ENCODE measurements at places on chromosomes 4 and X.

GRCh38 chrX:104136241-104137019, 20.4 kb downstream of the SLC25A53 start:
- DNase-seq, result peak; percentile 29

DNA sequence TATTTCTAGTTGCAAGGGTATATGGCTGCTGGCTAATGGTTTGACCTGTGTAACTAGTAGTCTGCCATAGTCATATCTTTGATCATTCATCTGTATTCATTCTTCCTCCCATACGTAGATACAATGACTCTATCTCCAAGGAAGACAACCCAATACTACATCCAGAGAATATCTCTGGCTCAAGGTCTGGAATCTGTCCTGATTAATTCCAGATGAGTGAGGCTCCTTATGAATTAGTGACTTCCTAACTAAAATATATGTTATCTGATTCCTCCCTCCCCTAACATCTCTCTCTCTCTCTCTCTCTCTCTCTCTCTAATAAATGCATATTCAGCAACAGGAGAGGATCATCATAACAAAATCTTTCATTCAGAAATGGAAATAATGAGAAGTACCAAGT, 641.5 kb downstream of the FAT4 start:
- no peak for DNase-seq

DNA sequence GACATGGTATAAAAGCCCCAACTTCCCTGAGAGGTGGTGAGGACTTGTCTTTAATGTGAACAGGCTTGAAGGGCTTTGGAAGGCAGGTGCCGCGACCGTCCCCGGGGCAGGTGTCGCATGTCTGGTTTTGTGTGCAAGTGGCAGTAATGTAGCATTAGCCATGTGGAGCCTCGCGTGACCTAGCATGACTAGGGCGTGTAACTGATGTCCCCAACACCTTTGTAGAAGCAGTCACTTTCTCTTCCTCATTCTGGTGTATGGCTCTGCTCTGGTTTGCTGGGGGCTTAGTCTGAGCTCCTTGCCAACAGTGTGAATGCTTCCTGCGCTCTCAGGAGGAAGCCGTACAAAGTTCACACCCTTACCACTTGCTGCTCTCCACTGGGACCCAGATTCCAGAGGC, 145.7 kb downstream of the AMMECR1 start:
- DNase-seq, result no peak

GRCh38 chrX:154799556-154800348, 5.5 kb downstream of the MPP1 start:
- no peak for DNase-seq

DNA sequence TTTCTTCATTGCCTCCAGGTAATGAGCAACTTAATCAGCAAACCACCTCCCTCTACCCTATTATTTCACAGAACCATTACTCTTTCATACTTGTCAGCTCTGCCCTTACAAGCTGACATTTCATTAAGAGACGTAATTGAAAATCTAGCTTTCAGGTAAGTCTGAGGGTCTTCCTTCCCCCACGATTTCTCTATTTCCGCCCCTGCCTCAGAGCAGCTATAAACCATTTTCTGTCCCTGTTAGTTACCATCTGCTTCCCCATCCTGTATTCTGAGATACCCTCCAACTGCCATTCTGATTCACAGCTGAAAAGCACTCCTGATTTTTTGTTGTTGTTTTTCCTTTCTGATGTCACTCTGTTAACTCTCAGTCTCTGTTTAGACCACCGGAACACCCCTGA, 37.1 kb downstream of the SH3RF1 start:
- no peak for DNase-seq

- no peak for DNase-seq
Observed at GRCh38 chr4:155403886-155404285, 27.1 kb upstream of the MAP9 start.

DNA sequence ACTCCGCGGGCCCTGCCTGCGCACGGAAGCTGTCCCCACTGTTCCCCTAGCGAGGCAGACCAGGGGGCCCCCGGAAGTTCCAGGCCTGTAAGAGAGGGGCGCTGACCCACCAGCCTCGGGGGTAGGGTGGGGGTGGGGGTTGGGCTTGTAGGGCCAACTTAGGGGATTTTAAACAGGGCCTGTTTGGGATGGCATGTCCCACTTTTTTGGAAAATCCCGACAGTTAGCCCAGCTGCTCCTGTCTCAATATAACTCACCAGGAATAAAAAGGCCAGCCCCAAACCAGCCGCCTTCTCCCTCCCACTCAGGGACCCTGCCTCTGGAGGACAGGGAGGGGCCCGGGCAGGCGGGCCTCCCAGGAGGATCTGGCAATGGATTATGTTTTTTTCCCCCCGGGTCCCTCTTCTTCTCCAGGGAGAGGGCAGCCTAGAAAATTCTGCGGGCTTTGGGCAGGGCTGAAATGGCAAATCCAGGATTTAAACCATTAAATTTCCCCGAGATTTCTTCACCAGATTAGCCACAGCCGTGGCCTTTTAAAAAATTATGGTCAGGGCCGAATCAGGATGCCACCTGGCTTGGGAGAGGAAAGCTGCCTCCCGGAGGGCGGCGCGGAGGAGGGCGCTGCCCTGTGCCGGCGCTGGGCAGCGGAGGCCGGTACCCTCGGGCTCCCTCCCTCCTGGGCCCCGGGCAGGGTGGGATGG, 957 bp downstream of the PPP2R2C start:
- DNase-seq, result no peak

DNA sequence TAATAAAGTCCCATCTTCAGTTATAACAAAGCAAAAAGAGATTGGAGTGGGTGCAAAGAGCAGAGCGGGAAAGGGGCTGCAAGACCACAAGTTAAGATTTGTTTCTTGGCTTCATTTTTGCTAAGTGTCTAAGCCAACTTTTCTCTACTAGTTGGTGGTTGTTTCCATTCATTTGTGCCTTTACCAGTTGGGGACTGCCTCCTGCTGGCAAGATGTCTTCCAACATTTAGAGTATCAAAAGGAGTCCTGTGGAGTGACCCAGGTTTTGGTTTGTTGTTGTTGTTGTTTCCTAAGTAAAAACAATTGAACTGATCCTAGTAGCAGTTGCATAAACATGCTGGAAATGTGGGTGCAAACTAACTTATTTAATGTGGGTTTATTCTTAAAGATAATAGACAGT, 121.1 kb downstream of the SPATA18 start:
- DNase-seq, result no peak

GRCh38 chr4:147076179-147076578, 130.5 kb upstream of the TTC29 start:
- no peak for DNase-seq

DNA sequence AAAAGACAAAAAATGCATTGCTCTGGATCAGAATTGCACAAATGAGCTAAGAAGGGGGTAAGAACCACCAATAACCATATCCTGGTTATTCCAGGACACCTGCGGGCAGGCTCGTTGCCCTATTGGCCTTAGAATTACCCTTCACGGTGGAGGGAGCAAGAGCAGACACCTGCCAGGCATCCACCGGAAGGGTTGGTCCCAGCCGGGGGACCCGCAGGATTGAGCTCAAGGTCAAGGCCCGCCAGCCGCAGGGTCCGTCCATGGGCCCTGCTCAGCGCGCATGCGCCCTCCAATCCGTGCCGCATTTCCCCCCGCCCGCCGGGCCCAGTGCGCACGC, 575 bp downstream of the SLC25A6 start:
- DNase-seq, result peak; percentile 90

- DNase-seq, result no peak
Observed at GRCh38 chr4:22474636-22475310, 41.1 kb downstream of the ADGRA3 start.

DNA sequence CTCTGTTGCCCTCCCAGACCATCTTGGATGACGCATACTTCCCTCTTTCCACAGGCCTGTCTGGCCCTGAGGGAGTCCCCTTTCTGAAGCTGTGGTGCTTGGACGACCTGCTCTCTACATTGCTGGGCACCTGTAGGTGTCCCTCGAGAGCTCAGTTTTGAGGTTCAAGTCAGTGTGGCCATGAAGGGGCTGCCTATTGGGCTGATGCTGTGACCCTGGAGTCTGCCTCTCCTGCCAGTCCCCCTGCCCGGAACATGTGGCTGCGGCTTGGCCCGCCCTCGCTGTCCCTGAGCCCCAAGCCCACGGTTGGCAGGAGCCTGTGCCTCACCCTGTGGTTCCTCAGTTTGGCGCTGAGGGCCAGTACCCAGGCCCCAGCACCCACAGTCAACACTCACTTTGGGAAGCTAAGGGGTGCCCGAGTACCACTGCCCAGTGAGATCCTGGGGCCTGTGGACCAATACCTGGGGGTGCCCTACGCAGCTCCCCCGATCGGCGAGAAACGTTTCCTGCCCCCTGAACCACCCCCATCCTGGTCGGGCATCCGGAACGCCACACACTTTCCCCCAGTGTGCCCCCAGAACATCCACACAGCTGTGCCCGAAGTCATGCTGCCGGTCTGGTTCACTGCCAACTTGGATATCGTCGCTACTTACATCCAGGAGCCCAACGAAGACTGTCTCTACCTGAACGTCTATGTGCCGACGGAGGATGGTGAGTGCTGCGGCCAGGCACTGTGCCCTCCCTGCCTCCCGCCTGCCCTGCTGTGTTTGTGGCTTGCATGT, 3.0 kb downstream of the NLGN3 start:
- no peak for DNase-seq

DNA sequence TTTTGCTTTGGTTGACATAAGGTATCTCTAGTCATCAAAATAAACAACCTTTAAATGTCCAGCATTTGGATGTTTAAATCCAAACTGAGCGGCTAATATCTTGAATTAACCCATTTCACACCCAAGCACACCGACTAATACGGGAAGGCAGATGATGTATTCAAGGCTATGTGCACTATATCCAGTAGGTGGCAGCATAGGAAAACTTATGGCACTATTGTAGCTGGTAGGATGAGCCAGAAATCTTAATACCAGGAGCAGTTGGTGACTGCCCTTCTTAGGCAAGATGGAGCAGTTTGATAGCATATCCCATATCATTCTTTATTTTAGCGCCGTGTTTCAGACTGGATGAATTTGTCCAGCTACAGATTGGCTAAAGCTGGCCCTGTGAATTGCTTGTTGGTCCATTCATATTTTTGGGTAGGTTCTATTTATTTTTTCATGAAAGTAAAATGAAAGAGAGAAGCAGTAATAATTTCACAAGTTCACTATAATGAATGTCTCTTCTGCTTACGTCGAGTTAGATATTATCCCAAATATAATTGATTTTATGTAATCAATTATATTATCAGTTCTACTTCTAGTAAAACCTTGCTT, 24.4 kb downstream of the UCHL1 start:
- DNase-seq, result no peak

- DNase-seq, result no peak
Observed at GRCh38 chrX:63930140-63930539, 145.1 kb upstream of the ARHGEF9 start.

DNA sequence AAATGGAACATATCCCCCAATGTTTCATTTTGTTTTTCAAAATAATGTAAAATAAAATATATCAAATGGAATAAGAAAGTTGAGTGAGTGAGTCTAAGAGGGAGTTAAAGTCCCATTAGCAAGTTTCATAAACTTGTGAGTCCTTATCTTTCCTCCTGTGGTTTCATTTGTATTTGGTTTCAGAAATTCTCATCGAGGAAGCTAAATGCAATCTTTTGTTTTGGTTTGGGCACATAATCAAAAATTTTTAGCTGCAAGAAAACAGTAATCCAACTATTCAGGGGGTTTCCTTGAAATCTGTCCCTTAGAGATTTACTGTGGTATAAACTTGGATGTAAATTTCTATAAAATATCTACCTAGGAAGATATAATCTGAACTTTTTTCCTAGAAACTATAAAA, 124.2 kb downstream of the CAMK2D start:
- no peak for DNase-seq

- no peak for DNase-seq
Observed at GRCh38 chr4:139020384-139020783, 4.8 kb downstream of the NOCT start.

GRCh38 chrX:119398587-119398973, 556 bp upstream of the SLC25A43 start:
- no peak for DNase-seq

DNA sequence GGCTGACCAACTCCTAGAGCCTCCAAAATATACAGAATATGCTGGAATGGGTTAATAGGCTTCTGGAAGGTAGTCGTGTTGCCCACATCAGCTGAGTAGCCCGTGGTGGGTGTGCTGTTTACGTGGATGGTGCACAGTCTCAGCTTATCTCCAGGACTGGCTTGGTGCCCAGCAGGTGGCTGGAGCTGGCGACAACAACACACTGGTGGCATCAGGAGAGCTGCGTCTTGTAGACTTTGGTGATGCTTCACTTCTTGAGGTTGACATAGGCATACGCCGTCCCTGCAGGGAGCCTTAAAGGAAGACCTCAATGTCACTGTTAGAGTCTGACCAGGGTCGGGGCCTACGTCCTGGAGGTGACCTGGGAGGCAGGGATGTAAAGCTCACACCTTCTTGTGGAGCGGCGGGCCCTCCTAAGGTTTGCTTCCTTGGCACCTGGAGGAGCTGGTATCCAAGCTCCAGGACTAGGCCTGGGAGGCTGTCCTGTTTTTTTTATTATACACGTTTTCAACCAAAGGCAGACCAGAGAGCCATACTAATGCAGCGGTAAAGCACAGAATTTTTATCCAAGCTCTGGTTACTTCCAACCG, 26.5 kb upstream of the RBMX start:
- DNase-seq, result no peak

- no peak for DNase-seq
Observed at GRCh38 chrX:44775726-44776125, 68.1 kb upstream of the DUSP21 start.

DNA sequence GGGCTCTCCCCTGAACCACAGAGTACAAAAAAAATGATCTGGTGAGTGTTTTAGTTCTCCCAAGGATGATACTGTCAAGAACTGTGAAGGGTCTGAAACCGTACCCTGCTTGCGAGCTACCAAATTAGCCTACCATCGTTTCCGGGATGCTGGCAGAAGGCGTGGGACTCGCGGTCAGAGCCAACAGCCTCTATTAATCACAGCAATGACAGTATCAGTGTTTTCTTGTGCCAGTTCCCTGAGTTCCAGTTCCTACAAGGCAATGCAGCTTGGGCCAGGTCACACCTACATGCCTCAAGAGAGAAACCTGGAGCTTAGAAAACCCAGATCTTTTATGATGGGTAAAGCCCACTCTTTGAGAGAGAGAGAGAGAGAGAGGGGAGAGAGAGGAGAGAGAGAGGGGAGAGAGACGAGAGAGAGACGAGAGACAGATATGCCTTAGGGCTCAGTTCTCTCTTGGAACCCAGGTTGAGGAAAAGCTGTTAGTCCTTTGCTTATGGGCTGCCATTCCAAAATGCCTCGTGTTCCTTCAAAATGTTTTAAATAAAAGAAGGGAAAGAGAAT, 327.8 kb downstream of the ARHGAP10 start:
- no peak for DNase-seq

- DNase-seq, result no peak
Observed at GRCh38 chr4:8146157-8146556, 12.5 kb downstream of the ABLIM2 start.

DNA sequence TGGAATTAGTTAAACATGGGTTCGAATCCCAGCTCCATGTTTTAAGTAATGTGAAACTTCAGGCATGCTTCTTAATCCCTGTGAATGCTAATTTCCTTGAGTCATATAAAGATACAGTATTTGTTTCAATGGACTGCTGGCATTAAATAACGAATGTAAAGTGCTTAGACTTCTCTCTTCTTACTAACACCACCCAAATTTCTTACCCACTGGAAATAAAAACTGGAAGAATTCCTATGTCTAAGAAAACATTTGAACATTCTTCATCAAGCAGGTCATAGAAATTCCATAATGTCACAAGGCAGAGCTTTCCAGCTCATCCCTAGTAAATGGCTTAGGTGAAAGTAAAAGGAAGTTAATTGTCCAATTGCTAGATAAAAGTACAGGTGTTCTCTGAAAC, 172.5 kb downstream of the ANK2 start:
- DNase-seq, result no peak
